ENCODE measurements at places on chromosomes 2 and 18.

DNA sequence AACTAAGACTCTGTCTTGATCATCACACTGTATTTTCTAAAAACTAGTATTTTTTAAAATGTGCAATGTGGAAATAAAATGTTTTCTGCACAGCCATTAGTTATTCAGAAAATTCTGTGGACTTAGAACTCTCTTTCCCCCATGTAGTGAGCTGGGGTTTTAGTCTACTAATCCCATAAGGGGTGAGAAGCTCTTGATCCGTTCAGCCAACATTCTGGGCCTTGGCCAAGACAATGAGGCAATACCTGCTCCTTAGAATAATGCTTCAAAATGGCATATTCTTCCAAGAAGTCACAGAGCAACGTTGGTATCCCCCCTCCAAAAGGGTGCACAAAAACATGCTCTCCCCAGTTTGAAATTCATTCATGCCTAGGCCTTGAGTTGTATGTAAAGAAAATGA, 4.0 kb downstream of the REEP1 start:
- no peak for DNase-seq

GRCh38 chr2:130754811-130755210, 529 bp upstream of the AMER3 start:
- DNase-seq: no peak

GRCh38 chr2:229296536-229296935, 25.4 kb upstream of the PID1 start:
- no peak for DNase-seq

DNA sequence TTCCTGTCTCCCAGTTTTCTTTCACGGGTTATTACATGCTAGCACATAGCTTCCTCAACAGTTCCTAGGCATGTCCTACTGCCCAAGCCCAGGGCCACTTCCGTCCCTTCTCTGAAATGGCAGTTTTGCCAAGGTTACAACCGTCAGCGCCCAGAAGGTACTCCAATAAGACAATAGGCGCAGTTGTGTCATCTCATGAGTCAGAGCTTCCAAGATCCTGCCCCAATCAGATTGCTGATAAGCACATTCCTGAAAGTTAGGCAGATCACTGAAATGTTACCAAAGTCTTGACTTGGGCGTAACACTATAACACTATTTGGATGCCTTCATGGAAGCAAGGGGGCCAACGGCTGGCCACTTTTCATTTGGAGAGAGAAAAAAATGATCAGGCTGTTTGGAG, 34.2 kb downstream of the GKN2 start:
- no peak for DNase-seq

DNA sequence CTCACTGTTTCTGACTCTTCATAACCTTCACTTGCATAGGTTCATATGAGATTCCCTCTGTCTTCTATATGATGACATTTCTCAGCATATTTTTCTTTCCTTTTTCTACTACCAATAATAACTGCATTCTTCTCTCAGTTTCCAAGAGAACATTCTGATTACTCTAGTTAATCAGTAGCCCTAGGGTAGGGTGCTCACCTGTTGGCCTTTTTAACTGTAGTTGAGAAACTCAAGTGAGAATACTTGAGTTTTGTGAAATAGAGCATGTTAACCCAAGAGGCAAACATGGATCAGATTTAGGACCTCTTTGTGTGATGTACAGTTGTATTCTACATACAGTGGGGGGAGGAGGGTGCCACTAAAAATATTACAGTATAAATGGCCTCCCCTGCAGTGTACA, 308.0 kb downstream of the CMPK2 start:
- DNase-seq: no peak

DNA sequence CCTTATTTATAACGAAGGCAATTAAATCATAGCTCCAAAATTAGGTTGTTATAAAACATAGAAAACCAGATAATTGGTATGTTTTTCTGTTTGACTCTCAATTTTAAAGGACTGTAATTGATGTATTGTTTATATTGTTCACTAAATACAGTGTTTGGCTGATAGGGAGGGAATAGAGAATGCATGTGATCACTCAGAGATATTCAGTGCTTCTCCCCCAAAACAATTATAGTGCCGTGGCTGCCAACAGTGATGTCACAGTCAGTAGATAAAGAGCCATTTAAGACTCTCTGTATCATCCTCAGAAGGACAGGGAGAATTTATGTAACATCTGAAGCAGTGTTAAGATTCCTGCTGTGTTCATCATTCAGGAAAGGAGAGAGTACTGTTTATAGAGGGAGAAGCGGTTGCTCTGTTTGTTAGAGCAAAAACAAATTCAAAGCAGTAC, 69.6 kb downstream of the PHLPP1 start:
- no peak for DNase-seq

Data from NCI-H187 treated with DMSO at 0.1 percent for 48 hours (cell line).